Activated CD4-positive, CD25-positive, alpha-beta regulatory T cell treated with anti-CD3 and anti-CD28 coated beads, Interleukin-2, amount 50 U/mL, for 16 hours (primary cell): ENCODE measurements at places on chromosomes 16 and 17.

- no peak for DNase-seq
Observed at GRCh38 chr16:26658915-26659314, 407.8 kb upstream of the C16orf82 start.

DNA sequence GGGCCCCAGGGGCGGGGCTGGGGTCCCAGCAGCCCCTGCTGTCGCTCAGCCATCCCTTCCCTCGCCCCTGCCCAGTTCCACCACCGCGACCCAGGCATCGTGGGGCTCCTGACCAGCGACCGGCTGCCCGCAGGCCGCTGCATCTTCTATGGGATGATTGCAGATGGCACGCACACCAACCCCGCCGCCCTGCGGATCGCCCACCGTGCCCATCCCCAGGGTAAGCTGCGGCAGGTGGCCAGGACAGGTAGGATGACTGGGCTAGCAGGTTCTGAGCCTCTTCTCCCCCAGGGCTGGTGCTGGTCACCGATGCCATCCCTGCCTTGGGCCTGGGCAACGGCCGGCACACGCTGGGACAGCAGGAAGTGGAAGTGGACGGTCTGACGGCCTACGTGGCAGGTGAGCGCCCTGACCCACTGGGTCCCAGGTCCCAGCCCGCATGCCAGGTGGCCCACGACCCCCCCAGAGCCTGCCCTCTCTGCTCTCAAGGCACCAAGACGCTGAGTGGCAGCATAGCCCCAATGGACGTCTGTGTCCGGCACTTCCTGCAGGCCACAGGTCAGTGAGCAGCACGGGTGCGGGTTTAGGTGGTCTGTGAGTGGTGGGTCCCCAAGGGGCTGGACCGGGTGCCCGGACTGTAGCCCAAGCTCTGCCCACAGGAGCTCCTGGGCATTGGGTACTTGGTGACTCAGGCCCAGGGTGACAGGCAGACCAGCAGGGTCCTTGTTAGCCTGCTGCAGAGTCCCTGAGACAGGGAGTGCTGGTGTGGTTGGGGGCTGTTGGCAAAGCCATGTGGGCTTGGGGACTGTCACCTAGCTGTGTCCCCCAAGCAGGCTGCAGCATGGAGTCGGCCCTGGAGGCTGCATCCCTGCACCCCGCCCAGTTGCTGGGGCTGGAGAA is 2.8 kb downstream of the CEMP1 start:
- no peak for DNase-seq

DNA sequence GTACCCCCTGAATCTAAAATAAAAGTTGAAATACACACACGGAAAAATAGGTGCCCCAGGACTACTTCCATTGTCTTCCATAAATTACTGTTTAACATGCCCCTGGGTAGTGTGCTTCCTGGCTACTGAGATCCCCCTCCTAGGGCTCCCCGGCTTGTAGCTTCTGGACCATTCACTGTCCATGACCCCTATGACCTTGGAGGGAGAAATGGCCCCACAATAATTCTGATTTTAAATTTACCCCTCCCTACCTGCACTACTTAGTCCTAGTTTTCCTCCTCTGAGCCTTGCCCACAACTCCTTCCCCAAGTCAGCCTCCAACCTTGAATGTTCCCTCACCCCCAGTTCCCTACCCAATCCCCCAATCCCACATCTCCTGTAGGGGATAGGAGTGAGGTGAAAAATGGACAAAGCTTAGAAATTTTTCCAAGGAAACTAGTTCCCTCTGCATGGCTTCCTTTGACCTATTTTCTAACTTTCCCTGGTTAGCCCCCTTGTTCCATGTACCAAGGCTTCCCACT is 9.5 kb upstream of the MSL1 start:
- DNase-seq = no peak

DNA sequence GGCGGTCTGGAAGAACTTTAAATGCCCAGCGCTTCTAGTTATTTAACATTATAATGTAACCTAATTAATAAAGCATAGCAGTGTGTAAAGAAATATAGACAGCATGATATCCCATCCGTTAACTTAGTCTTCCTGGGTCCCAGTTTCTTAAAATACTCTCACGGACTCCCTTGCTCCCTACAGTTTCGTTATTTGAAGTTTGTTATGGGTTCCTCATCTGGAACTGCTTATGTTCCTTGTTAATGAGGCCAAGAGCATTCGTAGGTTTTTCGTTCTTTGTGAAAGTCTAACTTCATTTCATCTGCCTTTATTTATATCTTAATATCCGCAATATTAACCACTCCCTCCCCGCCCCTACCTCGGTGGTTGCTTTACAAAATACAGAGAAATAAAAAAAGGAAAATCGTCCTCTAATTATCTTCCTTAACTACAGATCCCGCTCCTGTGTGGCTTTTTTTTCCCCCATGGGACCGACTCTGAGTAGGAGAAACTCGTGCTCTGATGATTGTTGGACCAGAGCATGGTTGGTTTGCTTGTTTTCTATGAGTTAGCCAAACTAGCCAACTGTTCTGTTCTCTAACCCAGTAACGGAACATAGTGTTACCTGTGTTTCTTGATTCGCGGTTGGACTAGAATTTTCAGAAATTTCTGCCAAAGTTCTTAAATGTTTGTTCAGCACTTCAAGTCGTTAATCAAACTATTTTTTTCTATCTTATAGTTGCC is 863 bp downstream of the ADPRM start:
- no peak for DNase-seq

GRCh38 chr16:67433131-67433719 is 2.3 kb downstream of the HSD11B2 start:
- no peak for DNase-seq

GRCh38 chr16:65833171-65833871 is 533.2 kb upstream of the CDH5 start:
- no peak for DNase-seq

DNA sequence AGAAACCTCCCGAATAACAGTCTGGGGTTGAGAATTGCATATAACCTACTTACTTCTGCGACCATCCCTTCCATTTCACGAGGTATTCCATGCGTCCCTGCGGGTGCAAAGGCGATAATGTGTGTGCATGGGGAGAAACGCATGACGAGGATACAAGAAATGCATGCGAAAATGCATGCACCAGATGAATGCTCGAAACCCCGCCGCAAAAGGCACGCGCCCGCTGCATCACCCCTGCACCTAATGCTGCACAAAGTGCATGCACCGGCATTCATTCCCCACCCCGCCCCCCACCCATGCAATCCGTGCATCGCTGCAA is 474 bp downstream of the CBX8 start:
- DNase-seq = no peak

- DNase-seq = no peak
Observed at GRCh38 chr17:65593855-65594845, 32.7 kb upstream of the AXIN2 start.

DNA sequence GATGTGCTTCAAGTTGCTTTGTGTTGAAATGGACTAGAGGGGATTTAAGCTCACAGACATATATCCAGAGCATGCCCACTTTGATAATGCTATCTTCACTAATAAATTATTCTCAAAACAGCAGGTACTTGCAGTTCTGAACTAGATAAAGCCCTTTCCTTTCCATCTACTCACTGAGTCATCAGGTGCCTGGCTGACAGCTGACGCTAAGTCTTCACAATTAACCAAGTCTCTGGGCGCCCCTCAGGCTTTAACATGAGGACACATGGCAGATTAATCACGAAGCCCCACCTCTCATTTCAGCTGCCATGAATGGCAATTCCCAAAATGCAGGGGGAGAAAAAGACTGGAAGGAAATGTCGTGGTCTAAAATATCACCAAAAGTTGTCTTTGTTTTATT is 29.5 kb upstream of the CRISPLD2 start:
- DNase-seq = no peak

- DNase-seq = no peak
Observed at GRCh38 chr16:10325783-10326543, 59.9 kb upstream of the ATF7IP2 start.

DNA sequence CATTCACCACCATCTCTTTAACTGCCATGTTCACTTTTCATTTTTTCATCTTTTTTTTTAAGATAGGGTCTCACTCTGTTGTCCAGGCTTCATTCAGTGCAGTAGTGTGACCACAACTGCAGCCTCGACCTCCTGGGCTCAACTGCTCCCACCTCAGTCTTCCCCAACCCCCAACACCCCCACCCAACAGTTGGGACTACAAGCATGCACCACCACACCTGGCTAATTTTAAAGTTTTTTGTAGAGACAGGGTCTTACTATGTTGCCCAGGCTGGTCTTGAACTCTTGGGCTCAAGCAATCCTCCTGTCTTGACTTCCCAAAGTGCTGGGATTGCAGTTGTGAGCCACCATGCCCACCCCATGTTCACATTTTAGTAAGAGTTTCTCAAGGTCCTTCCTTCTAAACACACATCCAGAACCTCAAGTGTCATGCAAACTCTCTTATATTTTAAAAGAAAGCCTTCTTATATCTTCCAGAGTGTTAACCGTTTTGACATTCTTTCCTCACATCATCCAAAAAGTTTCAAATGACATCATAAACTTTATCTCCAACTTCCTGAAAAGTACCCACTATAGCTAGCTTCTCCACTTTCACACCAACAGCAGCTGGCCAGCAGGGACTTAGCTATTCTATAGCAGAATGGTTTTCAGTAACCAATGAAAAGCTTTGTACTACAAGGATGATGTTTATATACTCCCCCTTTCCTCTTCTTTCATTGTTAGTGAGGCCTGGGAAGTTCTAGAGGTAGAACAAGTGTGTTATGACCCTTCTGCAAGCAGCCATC is 49.3 kb downstream of the TRAF4 start:
- DNase-seq = no peak
